A375 (cell line): ENCODE measurements at places on chromosomes 12 and 14. TPM values are rescaled to one million over a fixed set of nuclear protein-coding genes. Genes with fewer than 3 reads are reported as not detected.

GALNT9 gene
- not detected in 2 replicates for total RNA-seq

SIRT4 gene
- 0.80 and 1.3 TPM in 2 replicates for total RNA-seq

KRT78 gene
- total RNA-seq, result not detected in 2 replicates

GPRC5A gene
- total RNA-seq, result 112 and 122 TPM in 2 replicates

EFS gene
- not detected in 2 replicates for total RNA-seq

RNASE3 gene
- total RNA-seq, result not detected in 2 replicates
